ENCODE measurements at places on chromosomes 12 and 14.
A peak's percentile ranks its signal among the peaks of the same experiment; 100 is the strongest.

GRCh38 chr14:21103411-21103709 lies 2.5 kb downstream of the TMEM253 start:
- DNase-seq, result no peak

DNA sequence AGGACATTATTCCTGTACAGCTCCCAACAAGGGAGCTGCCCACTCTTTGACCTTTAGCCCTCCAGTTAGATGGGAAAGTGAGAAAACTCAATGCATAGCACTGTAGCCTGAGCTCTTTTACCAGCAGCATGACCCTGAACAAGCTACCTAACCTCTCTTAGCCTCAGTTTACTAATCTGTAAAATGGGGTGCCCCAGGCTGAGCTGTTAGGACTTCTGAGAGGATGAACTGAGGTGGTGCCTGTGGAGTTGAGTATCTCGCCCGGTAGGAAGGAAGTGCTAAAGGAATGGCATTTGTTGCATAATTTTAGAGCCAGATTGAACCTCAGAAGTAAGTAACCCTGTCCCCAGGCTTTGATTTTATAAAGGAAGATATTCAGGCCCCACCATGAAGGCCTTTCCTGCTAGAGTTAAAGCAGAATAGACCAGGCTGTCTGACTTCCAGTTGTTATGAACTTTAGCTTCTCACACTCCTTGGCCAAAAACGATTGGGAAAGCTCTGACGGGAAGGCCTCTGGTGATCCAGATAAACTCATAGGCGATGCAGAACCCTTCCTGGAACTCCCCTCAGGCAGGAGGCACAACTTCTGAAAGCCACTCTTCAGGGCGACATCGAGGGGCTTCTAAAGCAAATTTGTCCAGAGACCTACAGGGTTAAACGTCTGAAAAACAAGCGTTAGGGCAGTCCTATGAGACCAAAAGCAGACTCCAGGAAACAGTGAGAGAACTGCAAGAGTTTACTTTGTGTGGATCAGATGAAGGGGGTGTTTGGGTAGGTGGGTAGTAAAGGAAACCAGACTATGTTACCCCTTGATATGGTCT lies 2.5 kb upstream of the SERPINA10 start:
- DNase-seq, result no peak

- no peak for DNase-seq
Measured at GRCh38 chr14:69803753-69804152, 6.7 kb upstream of the SLC10A1 start.

- DNase-seq, result no peak
Measured at GRCh38 chr14:100643426-100643825, 56.2 kb upstream of the BEGAIN start.

DNA sequence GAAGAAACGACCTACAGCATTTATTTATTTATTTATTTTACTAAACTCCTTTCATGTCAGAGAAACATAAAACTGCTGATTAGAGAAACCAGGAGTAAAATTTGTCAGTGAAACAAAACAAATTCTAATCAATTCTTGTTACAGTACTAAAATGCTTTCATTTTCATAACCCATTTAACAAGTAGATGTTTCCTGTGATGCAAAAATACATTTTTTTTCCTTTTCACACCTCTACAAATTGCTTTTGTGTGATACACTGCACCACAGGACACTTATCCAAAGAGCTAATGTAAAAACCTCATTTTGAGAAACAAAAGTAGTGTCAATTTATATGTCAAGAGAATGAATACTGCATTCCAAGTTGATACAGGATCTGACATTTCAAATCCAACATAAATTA lies 155.1 kb downstream of the SYT1 start:
- no peak for DNase-seq

DNA sequence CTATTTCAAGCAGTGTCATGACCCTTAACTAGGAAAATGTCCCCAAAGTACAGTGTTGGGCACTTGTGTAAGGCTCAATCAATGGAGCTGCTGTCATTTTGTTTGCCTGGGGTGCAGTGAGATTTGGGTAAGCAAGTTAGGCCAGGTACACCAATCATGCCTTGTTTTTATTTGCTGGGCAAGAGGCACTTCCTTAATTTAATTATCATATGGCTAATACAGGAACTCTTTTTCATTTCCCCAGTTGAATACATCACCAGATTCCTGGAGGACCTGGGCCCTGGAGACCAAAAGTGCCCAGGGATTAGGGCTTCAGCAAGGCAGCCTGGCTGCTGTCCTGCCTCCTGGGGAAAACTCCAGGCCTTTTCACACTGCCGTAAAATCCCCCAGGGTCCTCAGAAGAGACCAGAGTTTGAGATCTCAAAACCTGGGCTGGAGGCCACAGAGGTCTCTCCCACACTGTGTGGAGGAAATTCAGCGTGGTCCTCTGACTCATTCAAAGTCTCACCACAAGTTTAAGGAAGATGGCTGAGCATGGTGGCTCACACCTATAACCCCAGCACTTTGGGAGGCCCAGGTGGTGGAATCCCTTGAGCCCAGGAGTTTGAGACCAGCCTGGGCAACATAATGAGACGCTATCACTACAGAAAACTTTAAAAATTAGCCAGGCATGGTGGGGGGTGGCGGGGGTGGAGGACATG lies 28.4 kb upstream of the FOXN3 start:
- DNase-seq, result peak; percentile 22

DNA sequence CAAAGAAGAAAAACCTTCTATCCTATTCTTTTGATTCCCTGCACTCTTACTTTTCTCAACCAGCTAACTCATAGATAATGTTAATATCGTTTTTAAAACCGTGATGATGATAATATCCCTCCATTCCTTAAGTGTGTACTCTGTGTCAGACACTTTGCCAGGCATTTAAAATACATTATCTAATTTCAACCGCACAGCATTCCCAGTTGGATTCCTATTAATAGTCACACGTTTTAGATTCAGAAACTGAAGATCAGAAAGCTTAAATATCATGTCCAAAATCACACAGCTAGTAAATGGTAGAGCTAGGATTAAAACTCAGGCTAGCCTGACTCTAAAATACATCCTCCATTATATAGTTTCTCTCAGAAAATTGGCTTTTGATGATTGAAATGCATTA lies 366.0 kb downstream of the NELL2 start:
- DNase-seq, result no peak

DNA sequence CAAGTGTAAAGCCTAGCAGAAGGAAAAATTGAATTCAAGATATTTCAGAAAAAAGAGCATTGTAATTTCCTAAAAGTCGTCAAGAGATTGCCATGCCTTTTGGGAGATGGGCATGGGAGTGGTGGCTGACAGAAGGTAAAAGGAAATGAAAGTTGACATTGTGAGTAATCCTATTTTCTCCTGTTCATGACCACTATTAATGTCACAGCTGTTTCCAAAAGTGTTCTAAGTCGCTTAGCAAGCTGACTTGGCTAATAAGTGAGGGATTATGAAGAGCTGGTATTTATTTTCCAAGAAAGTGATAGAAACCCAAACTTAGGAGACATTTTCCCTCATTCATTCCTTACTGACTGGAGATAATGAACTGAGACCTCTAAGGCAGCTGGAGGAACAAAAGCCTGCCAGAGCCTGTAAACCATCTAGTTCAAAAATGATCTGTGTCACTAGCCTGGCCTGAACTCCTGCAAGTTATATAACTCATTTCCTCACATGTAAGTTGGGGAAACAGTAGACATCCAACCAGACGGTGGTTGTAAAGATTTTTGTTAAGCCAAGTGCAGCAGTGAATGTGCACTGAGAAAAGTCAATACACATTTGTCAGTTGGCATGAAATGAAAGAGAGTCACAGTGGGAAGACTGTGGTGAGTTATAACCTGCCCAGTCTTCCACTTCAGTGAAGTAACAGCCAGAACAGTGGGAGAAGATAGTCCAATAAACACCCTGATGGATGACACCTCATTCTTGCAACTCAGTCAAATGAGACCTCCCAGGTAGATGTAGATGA lies 75.8 kb downstream of the DIO2 start:
- DNase-seq, result no peak

GRCh38 chr12:77932216-77932615 lies 101.5 kb downstream of the NAV3 start:
- no peak for DNase-seq

- DNase-seq, result no peak
Measured at GRCh38 chr14:105043641-105044040, 21.6 kb downstream of the GPR132 start.

GRCh38 chr14:73761618-73762355 lies 47.6 kb upstream of the PNMA1 start:
- DNase-seq, result no peak

DNA sequence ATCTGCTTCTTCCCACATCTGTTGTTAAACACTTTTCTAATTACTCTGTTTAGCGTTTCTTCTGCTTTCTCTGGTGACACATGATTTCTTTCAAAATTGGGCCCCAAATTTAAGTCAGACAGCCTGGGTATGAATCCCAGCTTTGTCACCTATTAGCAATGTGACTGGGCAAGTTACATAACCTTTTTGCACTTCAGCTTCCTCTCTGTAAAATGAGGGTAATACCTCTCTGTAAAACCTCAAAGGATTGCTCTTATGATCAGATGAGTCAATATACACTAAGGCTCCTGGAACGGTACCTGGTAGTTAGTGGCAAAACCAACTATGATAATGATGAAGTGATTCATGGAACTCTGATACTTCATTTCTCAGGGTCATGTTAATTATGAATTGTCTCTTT lies 33.0 kb downstream of the E2F7 start:
- DNase-seq, result no peak

DNA sequence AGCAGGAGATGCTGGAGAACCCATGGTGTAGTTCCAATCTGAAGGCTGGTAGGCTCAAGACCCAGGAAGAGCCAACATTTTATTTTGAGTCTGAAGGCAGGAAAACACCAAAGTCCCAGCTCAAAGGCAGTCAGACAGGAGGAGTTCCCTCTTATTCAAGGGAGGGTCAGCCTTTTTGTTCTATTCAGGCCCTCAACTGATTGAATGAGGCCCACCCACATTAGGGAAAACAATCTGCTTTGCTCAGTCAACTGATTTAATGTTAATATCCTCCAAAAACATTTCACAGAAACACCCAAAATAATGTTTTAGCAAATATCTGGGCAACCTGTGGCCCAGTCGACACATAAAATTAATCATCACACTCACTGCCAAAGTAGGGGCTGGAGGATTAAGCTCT lies 130.8 kb downstream of the LMNTD1 start:
- no peak for DNase-seq

DNA sequence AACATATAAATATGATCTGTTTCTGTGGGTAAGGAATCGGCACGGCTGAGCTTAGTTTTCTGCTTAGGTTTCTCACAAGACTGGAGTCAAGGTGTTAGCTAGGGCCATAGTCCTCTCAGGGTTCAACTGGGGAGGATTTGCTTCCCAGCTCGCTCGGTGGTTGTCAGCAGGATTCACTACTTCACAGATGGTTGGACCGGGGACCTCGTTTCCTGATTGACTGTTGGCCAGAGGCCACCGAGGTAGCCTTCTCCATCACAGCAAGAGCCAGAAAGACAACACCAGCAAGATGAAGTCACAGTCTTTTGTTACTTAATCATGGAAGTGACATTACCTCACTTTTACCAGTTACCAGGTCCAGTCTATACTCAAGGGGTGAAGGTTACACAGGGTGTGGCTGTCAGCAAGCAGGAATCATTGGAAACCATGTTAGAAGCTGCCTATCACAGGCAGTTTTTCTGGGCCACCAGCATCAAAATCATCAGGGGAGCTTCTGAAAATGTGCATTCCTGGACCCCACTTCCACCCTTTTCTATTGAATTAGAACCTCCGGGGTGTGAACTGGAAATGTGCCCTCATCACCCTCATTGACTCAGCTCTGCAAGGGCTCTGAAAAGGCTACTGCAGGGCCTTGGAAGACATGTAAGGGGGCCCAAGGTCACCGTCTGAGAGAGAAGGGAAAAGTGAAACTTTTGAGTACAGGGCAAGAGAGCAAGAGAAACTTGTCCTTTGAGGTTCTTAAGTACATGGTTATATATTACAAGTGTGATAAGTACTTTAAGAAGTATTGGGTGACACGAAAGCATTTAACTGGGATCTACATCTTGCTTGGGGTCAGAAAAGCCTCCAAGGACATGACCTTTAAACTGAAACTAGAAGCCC lies 10.9 kb downstream of the COPS7A start:
- no peak for DNase-seq

GRCh38 chr12:109844983-109845823 lies 12.0 kb upstream of the TRPV4 start:
- DNase-seq, result peak; percentile 53

DNA sequence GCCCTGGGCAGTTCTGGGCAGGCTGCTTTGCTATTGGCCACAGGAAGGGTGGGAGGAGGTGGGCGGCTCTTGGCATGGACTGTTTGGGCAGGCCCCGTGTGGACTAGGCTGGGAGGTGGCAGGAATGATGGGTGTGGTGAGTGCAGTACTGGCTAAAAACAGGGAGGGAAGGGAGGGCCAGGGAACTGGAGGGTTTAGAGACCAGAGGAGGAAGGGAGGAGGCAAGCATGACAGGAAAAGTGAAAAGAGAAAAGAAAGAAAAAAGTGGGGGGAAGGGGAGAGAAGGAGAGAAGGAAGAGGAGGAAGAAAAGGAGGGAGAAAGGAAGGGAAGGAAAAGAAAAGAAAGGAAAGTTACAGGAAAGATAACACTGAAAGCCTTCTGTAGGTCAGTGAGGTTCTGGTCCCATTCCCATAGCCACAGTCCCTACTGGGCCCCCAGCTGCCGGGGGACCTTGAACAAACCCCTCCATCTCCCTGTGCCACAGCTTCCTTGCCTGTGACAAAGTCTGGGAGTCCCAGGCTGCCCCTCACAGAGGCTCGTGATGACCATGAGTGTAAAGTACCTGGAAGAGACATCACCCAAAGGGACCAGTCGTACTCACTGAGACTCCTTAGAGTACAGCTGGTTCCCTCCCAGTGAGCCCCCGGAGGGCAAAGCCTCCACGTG lies 1.1 kb upstream of the C14orf132 start:
- no peak for DNase-seq

GRCh38 chr12:132482771-132483170 lies 7.2 kb upstream of the FBRSL1 start:
- no peak for DNase-seq

DNA sequence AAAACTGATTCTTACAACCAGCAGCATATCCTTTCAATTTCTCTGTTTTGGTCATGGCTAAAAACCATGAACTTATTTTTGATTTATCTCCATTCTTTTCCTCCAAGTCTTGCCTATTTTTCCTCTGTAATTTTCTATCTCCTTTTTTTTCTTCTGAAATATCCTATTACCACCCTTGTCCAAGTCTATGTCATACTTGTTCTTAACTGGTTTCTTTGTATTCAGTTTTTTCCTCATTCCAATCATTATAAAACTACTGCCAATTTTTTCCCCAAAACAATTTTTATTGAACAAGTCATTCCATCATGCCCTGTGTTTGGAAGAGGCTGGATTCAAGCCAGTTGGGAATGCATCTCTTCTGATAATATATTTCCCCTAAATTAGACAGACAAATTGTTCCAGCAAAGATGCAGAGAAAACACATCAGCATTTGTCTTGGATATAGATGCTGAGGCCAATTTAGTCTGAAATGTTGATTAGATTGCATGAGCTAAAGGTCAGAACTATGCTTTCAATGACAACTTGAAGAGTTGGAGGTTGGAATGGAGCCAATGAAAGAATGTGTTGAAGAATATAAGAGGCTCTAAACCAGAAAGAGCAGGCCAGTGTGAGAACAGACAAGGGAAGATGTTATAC lies 30.7 kb downstream of the OTOGL start:
- no peak for DNase-seq

- DNase-seq, result no peak
Measured at GRCh38 chr12:94107910-94108309, 40.5 kb upstream of the PLXNC1 start.
